ENCODE measurements at places on chromosomes 12 and 14. TPM values are rescaled to one million over a fixed set of nuclear protein-coding genes. Genes with fewer than 3 reads are reported as not detected.

The MYH6 gene
- total RNA-seq: not detected

The SERPINA10 gene
- not detected for total RNA-seq

The AKAP3 gene
- 0.10 TPM for total RNA-seq

DNA sequence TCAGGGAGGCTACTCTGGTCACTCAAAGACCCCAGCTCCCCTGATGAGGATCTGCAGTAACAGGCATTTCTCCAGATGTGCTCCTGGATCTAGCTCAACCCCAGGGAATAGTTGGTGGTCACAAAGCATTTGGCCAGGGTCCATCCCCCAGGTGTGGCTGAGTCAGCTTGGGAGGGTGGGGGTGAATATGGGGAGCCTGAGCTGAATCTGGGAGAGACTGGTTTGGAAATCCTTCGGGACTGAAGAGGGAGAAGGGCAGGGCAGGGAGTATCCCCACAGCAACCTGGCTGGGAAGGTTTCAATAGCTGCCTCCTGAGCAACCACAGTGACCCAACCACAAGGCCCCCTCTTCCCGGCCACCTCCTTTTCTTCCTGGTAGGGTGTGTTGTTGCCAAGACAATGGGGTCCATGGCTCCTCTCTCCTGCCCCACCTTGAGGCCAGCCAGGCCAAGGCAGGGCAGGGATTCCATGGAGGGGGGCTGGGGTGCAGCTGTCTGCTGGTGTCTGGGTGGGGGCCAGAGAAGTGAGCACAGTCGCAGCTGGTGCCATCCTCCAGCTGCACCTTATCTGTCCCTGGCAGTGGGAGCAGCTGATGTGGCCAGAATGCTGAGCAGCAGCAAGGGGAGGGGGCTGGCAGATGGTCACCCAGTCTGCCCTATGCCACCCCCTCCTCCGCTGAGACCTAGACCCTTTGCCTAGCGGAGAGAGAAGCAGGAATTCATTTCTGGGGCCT is 5.5 kb downstream of the ASIC1 start:
- DNase-seq: no peak

GRCh38 chr14:70842851-70843462 is 33.6 kb upstream of the MAP3K9 start:
- no peak for DNase-seq

DNA sequence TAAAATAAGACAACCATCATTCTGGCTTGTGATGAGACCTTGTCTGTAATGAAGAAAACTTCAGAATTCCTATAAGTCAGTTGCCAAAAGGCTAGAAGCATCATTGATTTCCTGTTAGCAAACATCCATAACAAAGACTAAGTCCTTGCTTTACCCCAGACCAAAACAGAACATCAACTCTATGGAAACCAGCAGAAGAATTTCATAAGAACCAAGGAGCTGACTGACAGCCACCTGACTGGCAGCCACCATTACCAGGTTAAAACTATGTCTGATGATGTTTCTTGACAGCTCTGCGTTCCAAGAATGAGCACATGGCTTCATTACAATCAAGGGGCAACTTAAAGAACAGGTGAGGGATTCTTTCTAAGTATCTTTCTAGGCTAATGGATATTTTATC is 29.3 kb downstream of the HECTD4 start:
- DNase-seq: no peak

DNA sequence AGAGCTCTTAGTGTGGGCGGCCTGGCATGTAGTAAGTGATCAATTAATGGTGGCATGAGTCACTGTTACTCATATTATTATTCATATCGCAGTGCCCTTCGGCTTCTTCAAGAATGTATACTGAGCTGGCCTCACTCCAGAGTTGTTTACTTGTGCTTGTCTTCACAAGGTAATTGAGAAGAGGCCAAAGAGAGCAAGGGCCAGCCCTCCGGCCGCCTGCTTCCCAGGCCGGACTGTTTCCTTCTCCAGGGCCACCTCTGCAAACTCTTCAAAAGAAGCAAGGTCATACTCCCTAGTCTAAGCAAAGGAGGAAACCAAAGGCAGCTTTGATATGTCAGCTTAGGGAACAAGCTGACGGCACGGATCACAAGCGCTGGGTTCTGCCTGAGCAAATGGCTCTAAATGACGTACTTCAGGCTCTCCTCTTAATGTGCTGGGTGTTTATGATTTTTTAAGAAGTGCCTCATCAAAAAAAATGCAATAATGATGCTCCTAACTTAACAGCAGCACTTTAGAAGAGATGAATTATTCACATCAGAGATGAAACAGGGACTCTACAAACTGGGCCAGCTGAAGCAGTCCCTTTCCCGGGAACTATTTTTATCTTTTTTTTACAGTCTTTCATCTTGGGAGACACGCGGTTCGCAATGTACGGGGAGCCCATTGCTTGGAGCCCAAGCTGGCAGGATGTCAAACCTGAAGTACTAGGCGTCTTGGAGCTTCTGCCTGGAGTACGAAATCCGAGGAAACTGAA is 65.6 kb upstream of the DLK1 start:
- no peak for DNase-seq

DNA sequence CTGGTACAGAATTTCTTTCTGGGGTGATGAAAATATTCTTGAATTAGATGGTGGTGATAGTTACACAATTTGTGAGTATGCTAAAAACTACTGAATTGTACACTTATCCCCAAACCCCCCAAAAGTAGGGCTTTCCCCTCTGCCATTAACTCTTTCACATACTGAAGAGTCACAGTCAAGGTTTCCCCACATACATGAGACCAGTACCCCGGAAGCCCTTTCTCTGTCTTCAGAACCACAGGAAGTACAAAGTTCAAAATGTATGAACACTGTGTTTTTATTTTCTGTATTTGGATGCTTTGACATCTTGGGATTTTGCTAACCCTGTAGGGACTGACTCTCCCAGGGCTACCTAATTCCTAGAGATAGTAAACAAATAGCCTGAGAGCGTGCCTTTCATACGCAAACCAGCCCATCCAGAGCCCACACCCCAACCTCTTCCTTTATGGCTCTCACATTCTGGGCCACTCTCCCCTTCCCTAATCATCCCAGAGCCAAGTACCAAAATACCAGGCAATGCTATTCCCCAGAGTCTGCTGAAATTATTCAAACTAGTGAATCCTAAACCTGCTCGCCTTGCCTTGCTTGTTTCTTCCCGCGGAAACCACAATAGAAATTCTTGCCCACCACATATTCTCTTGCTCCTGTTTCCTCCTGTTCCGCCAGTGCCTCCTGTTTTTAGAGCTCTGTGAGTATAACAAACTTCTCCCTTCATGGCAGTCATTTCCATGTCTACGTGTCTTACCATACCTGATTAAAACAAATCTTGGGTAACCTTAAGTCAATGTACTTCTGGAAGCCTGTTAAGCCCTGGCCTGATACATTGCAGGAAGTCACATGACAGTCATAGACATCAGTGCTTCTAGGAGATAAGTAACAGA is 524.8 kb downstream of the FUT8 start:
- no peak for DNase-seq

GRCh38 chr12:111270239-111270638 is 98.7 kb downstream of the PHETA1 start:
- DNase-seq: no peak

GRCh38 chr12:59768031-59768430 is 172.2 kb downstream of the SLC16A7 start:
- DNase-seq: no peak

DNA sequence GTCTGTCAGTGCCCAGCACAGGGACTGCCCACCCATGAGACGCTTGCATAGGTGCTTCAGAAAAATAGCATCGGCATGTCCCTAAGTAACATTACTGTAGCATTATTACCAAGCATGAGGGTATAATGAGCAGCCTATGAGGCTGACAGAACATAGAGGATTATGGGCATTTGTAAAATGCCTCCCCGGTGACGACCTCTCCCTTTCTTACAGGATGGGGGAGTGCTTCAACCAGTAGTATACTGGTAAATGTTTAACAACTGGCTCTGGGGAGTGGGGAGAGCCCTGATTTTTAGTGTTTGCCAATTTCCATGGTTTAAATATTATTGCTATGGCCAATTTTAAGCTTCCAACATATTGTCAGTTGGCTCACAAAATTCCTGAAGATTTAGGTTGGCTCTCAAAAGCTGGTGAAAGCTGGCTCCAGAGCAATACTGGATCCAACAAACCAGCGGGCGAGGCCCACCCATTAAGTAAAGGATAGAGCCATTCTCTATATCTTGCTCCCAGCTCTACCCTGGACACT is 104.5 kb downstream of the ETNK1 start:
- no peak for DNase-seq

GRCh38 chr12:123363390-123363739 is 1.3 kb downstream of the SBNO1 start:
- no peak for DNase-seq

- DNase-seq: no peak
These were observed 763.7 kb upstream of the TMEM132C start for GRCh38 chr12:127503246-127503645.

- no peak for DNase-seq
These were observed 14.8 kb upstream of the GABARAPL1 start for GRCh38 chr12:10197879-10198278.

DNA sequence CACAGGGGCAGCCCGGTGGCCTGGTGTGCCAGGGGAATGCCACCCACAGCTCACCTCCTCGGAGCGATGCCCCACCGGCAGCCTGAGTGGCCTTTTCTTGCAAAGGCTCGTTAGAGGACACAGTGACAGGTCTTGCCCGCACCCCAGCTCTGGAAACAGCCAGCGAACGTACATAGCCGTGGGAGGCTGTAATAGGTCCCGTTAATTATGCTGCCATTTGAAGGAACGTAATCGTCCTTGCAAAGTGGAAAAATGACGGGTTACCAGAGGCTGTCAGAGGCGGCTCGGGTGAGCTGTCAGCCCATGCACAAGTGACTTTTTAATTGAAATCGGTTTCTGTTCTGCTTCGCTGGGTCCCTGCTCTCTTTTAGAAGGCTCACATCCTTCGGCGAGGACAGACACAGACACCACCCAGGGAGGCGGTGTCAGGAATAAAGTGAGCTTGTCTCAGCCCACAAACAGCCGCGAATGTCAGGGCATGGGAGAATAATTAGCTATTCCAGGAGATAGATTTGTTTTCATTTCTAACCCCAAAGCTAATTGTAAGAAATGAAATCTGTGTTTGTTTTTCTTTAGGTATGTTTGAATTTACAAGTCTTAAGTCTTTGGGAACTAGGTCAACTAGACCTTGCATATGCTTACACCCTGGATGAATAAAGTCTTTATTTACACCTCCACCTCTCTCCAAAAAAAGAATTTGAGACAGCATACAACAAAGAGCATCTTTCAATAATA is 77.2 kb upstream of the RFLNA start:
- no peak for DNase-seq

- no peak for DNase-seq
These were observed 651.5 kb downstream of the FSCB start for GRCh38 chr14:43855556-43855955.

GRCh38 chr12:64284256-64284655 is 62.2 kb upstream of the KICS2 start:
- DNase-seq: no peak

GRCh38 chr12:120242275-120242799 is 23.2 kb downstream of the PXN start:
- no peak for DNase-seq

GRCh38 chr12:48750215-48750614 is 33.7 kb upstream of the CCNT1 start:
- no peak for DNase-seq

DNA sequence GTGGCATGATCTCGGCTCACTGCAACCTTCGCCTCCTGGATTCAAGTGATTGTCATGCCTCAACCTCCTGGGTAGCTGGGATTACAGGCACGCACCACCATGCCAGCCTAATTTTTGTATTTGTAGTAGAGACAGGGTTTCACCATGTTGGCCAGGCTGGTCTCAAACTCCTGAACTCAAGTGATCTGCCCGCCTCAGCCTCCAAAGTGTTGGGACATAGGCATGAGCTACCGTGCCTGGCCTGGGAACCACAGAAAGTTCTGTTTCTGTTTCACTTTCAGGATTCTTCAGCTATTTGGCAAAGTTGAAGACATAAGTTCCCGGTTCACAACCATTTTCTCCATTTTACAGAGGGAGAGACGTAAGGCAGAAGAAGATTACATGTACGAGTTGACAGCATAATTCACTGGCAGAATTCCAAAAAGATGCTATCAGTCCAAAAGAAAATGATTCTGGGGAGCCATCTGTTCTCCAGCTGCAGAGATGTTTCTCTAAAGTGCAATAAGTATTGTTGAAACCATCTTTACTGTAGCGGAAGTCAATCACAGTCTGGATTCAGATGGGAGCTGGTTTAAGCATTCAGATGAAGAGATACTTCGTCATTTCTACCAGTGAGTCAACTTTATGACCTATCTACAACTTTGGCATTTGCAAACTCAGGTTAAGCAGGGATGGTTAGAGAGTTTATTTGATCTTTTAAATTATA is 8.1 kb upstream of the RNF34 start:
- DNase-seq: no peak

Data from HT-29 (cell line).